T-helper 17 cell (primary cell): ENCODE measurements at places on chromosomes 12 and 14.

- no peak for DNase-seq
Observed at GRCh38 chr12:14283489-14284144, 81.9 kb upstream of the ATF7IP start.

DNA sequence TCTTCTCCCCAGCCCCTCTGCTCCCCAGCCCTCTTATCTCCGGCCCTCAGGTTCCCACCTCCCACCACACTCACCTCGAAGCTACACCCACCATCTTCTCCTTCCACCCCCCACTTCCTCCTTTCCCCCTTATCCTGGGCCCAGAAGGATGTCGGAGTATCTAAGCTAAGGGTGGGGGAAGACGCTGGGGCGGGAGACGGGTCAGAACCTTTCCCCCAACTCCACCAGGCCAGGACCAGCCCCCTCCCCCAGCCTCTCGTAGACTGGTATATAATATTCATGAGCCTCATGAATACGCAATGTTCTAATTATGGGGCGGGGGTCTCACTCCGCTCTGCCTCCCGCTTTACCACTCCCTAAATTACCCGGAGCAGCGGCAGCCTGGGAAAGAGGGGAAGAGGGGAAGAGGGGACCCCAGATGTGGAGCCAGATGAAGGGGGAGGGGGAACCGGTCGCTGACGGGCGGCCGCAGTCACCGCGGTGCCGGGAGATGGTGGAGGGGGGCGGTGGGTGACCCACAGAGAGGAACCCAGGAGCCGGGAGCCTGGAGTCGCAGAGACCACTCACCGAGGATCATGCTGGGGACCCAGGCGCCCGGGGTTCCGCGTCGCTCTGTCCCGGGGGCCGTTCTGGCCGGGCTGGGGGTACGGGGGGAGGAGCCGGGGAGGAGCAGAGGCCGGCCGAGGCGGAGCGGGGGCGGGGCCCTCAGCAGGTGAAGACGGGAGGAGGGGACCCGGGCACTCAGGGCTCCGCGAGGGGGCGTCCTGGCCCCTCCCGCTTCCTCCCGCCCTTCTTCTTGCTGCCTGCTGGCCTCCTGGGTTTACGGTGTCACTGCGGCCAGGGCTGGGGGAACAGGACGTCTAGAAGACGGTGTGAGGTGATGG is 6.4 kb upstream of the ZNF385A start:
- DNase-seq: peak; percentile 72

DNA sequence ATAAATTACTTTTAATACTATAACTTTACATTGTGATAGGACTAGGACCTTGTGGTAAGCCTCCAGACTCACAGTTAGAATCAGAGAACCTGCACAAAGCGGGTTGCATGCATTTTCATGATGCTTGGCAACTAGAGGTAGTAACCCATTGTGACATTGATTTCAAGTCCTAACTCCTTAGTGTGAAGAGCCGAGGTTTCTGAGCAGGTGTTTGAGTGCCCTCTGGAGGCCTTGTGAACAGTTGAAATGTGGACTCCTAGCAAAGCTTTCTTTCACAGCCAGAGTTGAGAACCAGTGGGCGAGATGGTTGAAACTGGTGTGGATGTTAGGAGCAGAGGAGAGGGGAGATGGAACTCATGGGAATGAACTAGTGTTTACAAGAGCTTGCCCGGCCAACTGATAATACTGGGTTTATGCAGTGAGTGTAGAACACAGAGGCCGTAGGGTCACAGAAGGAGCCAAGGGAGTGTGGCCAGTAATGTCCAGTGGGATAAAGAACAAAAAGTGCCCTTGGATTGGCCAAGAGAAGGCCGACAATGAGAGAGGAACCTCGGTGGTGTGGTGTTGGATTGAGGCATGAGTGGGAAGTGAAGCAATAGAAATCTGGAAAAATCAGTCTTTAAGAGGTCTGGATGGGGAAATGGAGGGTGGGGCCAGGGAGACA is 10.9 kb downstream of the ZNF664 start:
- DNase-seq: no peak

DNA sequence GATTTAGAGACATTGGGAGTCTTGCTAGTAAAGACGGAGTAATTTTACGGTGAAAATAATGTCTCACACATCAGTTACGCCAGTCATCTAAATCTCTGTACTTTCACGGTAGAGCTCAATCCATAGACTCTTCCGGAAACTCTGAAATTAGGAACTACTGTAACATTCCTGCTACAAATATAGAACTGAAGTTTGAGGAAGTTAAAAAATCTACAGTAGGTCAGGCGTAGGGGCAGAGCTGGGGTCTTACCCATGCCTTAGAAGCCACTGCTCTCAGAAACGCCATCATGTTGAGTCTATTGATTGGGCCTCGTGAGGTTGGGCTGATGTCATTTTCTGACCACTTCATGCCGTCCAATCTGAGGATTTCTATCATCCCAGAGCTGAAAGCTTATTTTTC is 1029.8 kb upstream of the TMEM132C start:
- DNase-seq: no peak

DNA sequence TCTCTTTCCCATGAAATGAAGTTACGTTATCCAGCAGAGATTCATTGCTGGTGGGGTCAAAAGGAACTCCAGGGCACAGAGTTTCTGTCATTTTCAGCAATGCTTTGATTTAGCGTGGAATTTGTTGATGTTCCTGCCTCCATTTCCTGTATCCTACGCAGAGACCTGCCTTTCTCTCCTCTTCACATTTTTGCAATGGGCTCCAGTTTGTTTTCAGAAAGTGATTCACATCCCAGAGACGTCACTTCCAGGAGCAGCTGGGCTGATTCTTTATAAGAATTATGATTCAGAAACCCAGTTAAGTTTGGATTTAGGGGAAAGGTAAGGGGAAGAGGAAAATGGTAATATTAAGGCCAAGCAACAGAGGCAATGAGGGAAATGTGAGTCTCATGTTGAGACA is 11.6 kb downstream of the RNASE10 start:
- no peak for DNase-seq

- DNase-seq: no peak
Observed at GRCh38 chr12:779745-780734, 27.7 kb downstream of the WNK1 start.

GRCh38 chr12:61487728-61488127 is 772.5 kb upstream of the USP15 start:
- no peak for DNase-seq

DNA sequence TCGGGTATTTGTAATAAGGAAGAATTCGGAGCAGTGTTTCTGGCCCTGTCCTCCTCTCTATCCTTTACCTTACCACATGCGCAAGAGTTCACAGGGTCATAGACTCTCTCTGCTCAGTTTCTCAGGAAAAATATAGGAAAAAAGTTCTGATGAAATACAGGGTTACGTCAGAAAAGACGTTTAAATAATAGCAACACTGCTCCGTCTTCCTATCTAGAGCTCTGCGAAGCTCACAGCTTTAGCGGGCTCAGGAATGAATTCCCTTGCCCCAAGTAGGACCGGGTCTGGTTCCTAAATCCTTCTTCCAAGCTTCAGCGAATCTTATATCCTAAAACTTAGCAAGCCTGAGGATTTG is 365 bp downstream of the CCDC59 start:
- DNase-seq: no peak

DNA sequence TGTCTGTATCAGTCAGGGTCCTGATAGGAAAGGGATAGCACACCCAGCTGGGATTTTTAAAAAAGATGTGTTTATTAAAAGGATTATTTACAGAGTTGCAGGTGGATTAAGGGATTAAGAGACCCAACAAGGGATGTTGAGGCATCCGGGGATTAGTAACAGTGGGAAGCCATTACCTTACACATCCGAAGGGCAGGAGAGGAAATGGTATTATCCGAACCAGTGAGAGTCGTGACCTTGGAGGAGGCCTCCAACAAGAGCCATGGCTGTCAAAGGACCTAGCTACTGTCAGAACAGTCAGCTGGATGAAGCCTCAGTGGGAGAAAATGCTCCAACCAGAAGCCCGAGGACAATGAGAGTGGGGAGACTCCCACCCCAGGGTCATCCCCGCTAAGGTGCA is 146.3 kb upstream of the KRAS start:
- no peak for DNase-seq

GRCh38 chr14:100059438-100059781 is 5.8 kb upstream of the EVL start:
- DNase-seq: no peak

- DNase-seq: no peak
Observed at GRCh38 chr14:80754696-80755095, 186.8 kb downstream of the CEP128 start.

- no peak for DNase-seq
Observed at GRCh38 chr12:52819731-52820510, 6.0 kb upstream of the KRT4 start.

GRCh38 chr12:28217805-28218204 is 27.5 kb downstream of the CCDC91 start:
- no peak for DNase-seq

- no peak for DNase-seq
Observed at GRCh38 chr14:89805501-89805900, 149.0 kb downstream of the EFCAB11 start.

GRCh38 chr12:89156340-89156739 is 196.0 kb downstream of the DUSP6 start:
- DNase-seq: no peak

DNA sequence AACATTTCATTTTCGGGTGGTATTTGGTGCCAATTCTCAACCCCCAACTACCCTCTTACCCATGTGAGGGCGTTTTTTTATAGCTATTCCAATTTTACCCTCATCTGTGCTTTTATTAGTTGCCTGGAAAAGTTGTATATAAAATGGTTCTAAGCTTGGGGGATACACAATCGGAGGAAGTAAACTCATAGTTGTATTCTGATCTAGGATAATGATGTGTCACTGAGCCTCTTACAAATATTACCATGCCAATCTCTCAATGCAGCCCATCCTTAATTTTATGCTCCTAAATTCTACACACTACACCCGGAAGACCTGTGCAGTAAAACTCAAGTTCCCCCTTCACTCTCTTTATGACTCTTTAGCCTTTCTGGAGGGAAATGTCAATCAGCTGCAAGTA is 1206.5 kb upstream of the FLRT2 start:
- DNase-seq: no peak

GRCh38 chr12:48934312-48934706 is 9.0 kb upstream of the FKBP11 start:
- no peak for DNase-seq

DNA sequence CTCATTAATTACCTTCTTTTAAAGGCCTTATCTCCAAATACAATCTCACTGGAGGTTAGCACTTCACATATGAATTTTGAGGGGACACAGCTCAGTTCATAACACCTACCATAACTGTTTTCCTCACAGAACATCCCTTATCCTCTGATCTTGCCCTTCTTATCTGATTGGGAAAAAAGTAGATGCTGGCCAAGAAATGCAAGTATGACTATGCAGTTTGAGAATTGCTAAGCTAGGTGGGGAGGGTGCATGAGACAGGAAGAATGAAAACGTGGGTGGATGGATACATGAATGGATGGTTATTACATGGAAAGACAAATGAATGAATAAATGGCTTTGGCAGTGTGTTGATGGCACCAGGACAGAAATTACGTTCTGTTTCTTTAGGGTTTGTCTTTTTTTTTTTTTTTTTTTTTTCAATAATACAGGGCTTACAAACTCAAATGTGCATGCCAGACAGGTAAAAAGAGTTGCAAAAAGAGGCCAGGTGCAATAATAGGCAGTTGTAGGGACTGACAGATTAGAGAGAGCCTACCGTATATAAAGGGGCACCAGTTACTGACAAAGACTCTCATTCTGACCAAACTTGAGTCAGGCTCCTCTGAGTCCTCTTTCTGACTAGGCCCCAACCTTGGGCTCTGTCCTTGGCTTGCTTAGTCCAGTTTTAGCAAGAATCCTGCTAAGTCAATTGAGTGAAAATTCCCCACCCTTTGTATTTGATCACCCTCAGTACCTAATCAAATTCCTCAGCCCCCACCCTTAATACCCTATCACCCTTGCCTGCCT is 304.9 kb downstream of the ZFP36L1 start:
- no peak for DNase-seq

DNA sequence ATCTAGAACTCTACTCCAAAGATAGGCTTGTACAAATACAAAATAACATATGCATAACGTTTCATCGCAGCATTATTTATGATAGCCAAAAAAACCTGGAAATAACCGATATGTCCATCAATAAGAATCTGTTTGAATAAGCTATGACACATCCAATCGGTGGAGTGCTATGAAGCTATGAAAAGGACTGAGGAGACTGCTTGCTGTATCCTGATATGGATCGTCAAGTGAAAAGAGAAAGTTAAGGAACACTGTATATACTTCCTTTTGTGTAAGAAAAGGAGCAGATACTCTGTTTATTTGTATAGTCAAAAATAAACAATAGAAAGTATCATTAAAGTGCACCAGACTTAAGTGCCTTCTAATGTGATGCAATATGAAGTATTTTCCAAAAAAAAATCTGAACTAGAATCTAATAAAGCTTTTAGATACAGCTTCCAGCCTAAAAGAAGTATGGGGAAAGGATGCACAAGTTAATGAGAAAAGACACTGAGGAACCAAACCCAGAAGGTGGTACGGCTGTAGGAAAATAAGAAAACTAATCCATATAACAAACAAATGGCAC is 645 bp upstream of the KLHDC1 start:
- no peak for DNase-seq

DNA sequence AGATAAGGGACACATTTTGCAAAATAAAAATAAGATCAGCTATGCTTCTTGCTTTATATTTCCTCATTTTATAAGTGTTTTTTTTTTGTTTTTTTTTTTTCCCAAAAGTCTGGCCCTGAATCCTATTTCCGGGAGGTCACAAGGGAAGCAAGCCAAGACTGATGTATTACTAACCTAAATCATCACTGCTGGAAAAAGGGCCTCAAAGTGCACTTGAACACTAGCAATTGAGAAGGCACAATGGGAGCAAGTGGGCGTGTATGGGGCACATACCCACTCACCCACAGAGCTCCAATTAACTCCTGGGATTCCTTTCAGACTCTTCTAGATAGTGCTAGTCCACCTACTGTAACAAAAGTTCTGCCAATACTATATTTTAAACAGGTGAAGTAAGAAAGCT is 58.8 kb downstream of the STON2 start:
- DNase-seq: no peak

DNA sequence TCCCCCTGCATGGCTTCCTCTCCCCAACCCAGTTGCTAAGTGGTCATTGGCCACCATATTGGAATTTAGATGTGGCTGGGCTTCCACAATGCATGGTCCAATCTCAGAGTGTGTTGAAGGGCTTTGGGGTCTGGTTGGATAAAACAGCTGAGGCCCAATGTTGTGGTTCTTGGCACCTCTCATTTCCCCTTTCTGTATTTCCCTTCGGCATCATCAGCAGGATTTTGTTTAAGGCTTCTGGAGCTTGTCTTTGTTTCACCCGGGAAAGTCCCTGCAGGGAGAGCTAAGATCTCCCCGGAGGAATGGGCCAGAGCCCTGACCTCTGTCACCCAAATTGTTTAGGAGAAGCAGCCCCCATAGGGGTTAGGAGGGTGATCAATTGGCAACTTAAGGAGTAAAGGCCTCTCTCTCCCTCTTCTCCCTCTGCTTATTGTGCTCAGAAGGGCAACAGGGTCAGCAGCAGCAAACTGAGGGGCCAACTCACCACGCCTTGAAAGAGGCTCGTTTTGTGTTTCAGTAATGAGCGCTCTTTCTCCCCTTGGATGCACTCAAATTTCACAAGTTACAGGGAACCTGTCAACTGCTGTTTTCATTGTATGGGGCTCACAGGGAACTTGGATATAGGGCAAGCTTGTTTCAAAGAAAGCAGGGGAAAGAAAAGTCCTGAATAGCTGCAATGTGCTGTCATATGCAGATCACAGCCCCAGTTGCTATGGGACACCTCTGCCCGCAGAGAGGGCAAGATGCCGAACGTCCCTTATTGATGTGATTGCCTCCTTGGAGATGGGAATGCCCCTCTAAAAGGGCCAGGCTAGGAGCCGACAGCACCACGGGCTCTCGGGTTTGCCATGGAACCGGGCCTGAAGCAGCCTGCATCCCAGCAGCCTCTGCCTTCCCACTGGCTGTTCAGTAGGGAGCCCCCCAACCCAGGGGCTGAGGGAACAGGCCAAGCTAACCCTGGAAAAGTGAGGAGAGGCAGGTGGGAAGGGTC is 223.7 kb downstream of the ZFP36L1 start:
- no peak for DNase-seq
